ENCODE measurements at places on chromosomes 4 and X.

GRCh38 chrX:18203631-18204030 lies 17.1 kb downstream of the BEND2 start:
- DNase-seq, result no peak

GRCh38 chrX:9420275-9421265 lies 44.3 kb upstream of the TBL1X start:
- DNase-seq, result no peak

GRCh38 chrX:39313146-39313545 lies 511.9 kb downstream of the MID1IP1 start:
- no peak for DNase-seq

DNA sequence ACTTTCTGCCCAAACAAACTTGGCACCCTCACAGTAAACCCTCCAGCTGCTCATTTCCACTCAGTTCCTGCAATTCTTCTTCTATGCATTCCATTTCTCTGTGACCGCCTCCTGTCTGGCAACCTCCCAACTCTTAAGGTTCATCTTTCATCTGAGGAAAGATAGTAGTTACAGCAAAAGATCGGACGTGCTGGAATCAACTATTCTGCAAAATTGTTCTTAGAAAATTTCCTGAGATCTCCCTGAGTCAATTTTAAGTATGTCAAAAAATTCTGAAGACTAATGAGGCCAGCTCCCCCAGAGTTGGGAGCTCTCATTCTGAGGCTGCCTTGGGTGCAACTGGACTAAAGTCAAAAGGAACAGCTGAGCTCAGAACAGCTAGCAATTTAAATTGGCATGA lies 1026.0 kb downstream of the ADGRL3 start:
- no peak for DNase-seq

DNA sequence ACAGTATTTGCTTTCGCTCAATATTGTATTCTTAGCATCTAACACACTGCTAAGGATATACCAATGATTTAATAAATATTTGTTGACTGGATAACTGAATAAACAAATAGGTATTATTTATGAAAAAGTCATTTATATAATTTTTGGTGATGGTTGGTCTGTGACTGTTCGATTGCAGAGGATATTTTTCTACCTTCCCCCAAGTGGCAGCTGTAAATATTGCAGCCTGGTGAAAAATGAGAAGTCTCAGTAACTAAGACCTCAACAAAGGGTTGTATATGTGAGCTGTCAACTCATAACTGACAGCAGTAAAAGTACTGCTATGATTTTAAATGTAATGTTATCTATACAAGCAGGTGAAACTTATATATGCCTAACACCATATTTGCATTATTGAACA lies 36.0 kb downstream of the HTR2C start:
- no peak for DNase-seq

- DNase-seq, result no peak
Observed at GRCh38 chrX:121571333-121571732, 523.9 kb downstream of the GLUD2 start.

- DNase-seq, result no peak
Observed at GRCh38 chr4:23105759-23106370, 413.1 kb downstream of the GBA3 start.

GRCh38 chrX:37781814-37782213 lies 2.0 kb downstream of the CYBB start:
- no peak for DNase-seq

DNA sequence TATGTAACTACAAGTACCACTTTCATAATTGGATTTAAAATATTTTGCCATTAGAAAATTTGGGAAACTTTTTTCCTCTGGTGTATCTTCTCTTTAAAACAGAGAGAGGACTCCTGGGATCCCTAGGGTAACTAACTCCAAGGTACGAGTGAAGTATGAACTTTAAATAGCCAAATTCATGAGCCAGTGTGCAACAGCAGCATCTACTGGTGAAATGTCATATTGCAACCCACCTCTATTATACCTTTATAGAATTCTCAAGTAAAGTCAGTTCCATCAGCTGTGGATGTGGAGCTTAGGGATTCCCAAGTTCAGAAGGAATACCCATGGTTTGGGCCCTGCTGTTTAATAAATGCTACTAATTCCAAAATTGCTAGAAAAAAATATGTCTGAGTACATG lies 282.7 kb upstream of the TAPT1 start:
- no peak for DNase-seq
